GM18507 (cell line): ENCODE measurements at places on chromosomes 5 and 9.

DNA sequence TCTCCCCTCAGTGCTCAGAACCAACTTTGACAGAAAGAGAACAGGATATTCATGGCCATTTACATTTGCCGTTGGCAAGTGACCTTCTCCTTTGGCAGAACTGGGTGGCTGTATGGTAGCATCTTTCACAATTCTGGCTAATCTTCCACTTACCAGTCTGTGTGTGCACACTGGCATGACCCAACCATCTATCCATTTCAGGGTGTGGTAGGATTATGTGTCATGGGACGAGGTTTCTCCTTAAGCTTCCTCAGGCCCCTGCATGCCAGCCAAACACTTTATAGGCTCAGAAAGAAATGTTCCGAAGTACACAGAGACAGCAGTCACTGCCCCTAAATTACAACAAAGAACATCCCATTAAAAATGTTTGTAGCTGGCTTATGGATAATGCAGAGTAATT is 497.1 kb downstream of the NFIB start:
- no peak for DNase-seq

GRCh38 chr9:16645970-16646369 is 224.5 kb downstream of the BNC2 start:
- DNase-seq = no peak

DNA sequence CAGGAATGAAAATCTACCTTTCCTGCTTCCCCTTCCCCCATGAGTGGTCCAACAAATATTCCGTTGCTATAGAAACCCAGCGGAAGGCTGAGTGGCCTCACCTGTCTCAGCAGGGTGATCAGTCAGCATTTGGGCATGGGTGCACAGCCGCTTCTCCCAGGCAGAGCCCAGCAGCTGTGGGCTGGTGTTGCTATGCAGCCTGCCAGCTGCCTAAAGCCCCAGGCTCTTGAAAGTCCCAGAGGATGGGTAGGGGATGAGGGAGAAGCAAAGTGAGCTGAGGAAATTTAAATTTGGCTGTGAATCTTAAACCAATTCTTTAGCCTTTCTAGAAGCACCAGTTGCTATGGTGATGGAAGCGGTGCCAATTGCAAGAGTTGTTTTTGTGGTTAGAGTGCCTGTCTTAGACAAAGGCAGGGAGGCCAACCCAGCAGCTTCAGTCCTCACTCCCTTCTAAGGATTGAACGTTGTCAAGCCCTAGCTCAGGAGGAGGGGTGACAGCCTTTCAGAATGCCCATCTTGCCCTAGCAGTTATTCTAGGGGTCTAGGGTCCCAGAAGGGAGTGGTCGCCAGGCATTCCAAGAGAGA is 151.5 kb upstream of the PITX1 start:
- no peak for DNase-seq

- DNase-seq = no peak
Observed at GRCh38 chr5:121726991-121727390, 124.7 kb upstream of the FTMT start.

GRCh38 chr5:91418158-91418557 is 35.0 kb upstream of the ARRDC3 start:
- no peak for DNase-seq

DNA sequence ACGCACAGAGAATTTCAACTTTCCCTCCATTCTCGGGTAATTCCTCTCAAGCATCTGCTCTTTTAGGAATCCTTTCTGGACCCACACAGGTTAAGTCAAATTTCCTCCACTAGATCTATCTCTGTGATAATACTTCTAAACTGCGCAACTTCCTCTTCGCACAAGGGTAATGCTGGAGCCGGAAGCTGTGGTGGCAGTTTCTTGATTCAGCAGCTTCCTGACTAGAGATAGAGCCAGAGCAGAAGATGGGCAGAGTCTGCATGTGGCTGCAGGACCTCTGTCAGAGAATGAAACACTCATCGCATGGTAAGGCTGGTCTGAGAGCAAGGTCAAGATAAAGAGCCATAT is 11.1 kb upstream of the CDC42SE2 start:
- peak; percentile 38 for DNase-seq

DNA sequence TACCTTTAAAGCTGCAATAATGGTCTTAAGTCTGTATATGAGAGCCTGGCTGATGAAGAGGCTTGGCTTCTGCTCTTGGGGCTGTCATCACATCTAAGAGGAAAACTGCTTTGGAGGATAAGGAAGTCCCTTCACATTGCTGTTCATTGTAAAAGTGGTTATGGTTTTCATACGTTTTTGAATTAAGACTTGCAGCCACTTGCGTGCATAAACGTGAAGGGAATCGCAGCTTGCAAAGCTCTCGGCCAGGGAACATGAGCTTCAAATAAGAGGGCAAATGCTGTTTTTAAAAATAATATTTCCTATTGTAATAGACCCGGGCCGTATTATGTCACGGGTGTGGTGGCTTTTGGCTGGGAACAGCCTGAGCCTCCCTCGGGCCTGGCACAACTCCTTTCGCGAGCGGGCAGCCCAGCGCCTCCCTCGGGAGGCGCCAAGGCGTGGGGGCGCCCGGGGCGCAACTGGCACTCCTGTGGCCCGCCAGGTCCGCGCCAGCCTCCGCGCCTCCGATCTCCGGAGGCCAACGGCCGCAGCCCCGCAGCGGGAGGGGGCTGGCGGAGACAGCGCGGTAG is 538 bp upstream of the ARHGEF28 start:
- DNase-seq = no peak

DNA sequence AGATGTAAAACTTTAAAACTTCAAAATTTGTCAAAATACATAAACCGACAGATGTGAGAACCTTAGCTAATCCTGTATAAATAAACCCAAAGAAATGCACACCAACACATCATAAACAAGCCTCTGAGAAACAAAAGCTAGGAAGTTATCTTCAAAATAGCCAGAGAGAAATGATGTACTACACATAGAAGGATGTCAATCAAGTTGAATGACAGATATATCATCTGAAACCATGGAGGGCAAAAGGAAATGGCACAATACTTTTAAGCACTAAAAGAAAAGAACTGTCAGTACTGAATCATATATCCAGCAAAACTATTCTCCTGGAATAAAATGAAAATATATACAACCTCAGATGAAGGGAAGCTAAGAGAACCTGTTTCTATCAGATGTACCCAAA is 595.1 kb upstream of the PTGER4 start:
- no peak for DNase-seq

DNA sequence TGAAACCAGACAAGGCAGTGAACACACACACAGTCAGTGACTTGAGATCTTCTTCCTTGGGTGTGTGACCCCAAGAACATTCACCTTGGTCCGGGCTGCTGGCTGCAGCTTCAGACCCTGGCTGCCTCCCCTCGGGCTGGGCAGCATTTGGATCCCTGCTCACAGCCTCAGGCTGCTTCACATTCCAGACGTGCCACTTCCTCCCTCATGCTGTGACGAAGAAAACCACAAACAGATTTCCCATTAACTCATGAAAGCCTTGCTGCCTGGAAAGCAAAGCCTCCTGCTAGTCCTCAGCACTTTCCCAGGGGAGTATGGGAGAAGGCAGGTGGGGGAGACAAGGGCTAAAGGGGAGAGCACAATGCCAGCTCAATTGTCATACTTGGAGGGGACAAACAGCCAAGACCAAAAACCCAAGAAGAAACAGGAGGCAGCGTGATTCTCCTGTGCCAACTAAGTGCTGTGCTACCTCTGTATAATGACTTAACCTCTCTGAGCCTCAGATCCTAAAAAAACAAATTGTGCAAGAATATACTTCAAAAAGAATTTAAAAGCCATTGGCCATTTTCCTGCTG is 594.6 kb upstream of the BRINP1 start:
- no peak for DNase-seq

DNA sequence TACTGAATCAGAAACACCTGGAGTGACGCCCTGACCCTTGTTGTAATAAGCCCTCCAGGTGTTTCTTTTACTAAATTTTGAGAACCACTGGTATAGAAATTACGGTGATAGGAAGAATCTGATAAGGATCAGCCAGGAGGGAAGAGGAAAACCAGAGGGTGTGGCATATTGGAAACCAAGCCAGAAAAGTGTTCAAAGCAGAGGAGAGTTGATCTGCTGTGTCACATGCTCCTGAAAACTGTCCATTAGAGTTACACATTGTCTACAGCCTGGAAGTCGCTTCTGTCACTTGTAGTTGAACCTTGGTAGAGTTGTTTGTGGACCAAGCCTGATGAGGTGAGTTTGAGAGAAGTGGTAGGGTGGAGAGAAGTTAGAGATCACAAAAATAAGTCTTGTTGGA is 497.4 kb downstream of the ENC1 start:
- DNase-seq = no peak

- peak; percentile 2 for DNase-seq
Observed at GRCh38 chr9:74570879-74571512, 73.9 kb downstream of the RORB start.

GRCh38 chr9:15300218-15300617 is 6.8 kb downstream of the TTC39B start:
- no peak for DNase-seq

GRCh38 chr5:158642879-158643278 is 456.8 kb downstream of the EBF1 start:
- no peak for DNase-seq

DNA sequence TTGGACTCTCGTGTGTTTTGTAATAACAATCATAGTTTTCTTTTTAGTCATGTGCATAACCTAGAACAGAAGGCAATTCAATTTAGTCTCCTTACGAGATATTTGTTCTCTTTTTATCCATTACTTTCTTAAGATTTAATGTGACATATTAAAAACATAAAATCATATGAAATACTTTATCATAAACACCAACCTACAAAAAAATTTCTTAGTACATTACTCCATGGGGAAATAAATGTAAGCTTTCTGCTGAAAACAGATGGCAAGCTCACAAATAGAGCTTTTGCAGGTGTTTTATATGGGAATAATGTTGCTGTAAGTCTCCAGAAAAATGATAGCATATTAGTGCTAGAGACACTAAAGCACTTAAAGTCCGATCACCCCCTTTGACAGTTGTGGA is 1035.2 kb upstream of the ARRDC3 start:
- no peak for DNase-seq

DNA sequence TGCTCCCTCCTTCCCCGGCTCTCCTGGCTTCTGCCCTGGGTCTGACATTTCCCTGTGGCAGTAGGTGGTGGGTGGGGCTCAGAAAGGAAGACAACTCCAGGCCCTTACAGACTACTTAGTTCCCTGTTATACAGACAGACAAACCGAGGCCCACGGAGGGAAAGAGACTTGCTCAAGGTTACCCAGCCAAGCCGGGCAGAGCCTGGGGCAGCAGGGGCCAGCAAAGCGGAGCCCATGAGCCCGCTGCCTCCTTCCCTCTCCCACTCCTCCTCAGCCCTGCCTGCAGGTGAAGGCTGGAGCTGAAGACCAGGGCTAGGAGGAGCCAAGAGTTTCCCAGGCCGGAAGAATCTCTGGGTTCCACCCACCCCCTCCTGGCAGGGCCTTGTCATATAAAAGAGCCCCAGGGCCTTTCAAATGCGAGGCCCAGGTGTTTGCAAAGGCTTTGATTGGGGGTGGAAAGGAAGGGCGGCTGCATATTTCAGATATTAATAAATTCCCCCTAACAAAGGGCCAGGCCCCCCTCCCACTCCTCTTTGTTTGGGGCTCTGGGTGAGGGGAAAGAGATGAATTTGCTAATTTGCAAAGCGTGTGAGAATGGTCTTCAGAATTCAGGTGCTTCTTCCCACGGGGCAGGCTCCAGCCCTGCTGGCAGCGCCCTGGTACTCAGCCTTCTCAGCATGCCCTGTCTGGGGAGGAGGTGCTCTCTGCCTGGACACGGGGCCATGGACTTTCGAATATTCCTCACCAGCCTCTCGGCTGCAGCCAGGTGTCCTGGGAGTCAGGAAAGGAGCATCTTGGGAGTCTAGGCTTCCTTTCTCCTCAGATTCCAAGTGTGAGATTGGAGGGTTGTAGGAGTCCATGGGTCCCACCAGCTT is 21.5 kb downstream of the SLC6A7 start:
- no peak for DNase-seq

- no peak for DNase-seq
Observed at GRCh38 chr5:97729938-97730337, 546.9 kb upstream of the RIOK2 start.

DNA sequence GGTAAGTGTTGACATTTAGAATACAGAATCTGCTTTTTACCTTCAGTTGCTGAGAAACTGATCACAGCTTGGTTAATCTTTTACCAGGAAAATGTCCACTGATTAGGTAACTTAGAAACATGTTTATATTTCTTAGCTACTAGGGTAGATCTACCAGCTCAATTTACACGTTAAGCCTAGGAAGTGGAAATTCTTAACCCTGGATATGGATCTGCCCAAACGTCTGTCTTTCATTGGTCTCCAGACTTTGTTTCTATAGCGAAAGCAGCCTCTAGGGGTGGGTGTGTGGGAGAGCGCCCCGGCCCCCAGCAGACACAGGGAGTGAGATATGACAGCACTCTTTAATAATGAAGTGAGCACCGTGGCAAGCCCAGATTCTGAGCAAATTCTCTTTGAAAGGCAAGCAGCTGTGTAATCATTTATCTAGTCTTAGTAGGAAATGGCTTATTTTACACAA is 141.6 kb upstream of the ZNF608 start:
- DNase-seq = no peak

DNA sequence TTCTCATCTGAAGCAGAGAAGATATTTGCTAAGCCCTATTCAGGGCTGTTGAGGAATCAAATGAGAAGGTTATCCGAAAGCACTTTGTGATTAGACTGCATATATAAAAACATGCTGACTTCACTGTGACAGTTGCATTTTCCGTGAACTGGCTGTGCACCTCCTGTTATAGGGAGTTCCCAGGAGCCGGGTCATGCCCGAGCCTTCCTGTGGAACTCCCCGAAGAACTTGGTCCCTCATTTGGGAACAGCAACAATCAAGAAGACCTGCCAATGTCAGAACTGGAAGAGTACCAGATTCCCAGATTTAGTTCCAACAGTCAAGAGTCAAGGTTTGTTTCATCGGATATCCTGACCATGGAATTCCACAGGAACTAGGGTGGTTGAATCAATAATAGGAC is 130.4 kb upstream of the RAI14 start:
- no peak for DNase-seq

DNA sequence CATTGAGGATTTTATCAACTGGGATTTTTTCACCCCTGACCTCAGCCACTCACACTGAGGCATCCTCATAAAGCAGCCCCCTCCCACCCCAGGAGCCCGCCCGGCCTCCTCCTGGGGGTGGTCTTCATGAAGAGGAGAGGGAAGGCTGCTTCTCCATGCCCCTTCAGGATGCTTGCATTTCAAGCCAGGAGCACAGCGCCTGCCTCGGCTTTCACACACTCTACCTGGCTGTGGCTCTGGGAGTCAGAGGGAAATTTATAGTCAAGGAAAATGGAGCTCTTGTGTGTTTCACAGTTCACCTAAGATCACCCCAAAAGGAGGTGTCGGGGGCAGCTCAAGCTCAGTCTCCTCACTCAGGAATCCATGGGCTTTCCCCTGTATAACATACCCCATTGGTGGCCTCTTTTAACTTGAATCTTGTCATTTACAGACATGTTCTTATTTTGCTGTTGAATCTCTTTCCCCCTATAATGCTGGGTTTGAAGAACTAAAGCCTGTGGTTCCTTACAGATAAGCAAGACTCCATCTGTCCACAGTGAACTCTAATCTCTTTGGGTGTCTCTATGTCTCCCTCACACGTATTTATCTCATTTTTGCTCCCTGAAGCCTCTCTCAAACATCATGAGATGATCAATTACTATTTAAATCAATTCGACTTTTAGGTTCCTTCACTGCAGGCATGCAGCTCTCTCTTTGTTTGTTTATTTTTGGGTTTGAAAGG is 22.6 kb upstream of the IQGAP2 start:
- DNase-seq = no peak
